ENCODE measurements at places on chromosomes 5 and 9. TPM values are rescaled to one million over a fixed set of nuclear protein-coding genes. Genes with fewer than 3 reads are reported as not detected.

Gene NOTCH1
- 22.2 TPM for total RNA-seq

Gene ZER1
- total RNA-seq, result 14.8 TPM

Gene PCDHGA12
- total RNA-seq, result not detected

Gene CEL
- 1.0 TPM for total RNA-seq

Gene KIF20A
- 105 TPM for total RNA-seq

DNA sequence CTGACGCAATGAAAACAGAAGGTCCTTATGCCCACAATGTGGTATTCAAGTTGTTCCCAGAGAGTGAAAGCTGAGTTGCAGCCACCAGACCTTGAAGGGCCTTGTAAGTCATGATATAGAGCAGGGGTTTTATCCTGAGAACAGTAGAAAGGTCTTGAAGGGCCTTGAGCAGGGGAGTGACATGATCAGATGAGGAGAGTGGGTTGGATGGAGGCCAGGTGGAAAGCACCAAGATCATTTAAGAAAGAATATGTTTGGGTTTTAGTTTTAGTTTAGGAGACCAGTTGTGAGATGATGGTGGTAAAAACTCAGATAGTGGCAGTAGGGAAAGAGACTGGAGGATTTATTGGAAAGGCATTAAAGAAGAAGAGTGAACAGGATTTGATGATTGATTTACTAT lies 5.9 kb downstream of the ITGA2 start:
- DNase-seq, result no peak

GRCh38 chr5:127863610-127864395 lies 160.6 kb downstream of the CCDC192 start:
- peak; percentile 30 for DNase-seq

- DNase-seq, result no peak
Observed at GRCh38 chr9:38195737-38196161, 126.7 kb upstream of the SHB start.

GRCh38 chr9:113589890-113590289 lies 126.4 kb downstream of the RGS3 start:
- DNase-seq, result peak; percentile 58

DNA sequence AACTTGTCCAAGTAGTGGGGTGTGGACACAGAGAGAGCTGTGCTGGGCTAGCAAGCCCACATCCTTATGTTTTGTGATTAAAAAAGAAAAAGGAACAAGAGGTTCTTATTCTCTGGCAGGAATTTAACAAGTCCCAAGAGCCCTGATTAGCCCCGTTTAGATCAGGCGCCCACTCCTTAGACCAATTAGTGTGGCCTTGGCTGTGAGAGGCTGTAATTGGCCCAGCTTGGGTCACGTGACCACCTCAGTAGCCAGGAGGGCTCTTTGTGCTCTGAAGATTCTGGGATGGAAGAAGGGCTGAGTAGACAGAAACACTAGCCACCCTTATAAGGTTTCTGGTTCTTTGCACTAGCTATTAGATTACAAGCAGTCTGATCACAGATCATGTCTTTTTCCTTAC lies 31.1 kb downstream of the GCNT4 start:
- DNase-seq, result no peak

- no peak for DNase-seq
Observed at GRCh38 chr5:58683567-58683966, 100.7 kb downstream of the RAB3C start.

DNA sequence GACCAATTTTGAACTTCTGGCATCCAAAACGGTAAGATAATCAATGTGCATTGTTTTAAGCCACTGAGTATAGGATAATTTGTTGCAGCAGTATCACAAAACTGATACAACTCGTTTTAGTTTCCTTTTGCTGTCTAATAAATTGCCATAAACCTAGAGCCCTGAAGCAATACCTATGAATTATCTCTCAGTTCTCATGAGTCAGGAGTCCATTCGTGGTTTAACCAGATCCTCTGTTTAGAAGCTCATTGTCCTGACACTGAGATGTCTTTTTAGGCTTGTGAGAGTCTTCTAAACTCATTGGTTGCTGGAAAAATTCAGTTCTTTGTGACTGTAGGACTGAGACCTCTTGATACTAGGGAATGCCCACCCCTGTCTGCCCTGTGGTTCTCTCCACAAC lies 262.9 kb downstream of the SEMA5A start:
- DNase-seq, result peak; percentile 18

DNA sequence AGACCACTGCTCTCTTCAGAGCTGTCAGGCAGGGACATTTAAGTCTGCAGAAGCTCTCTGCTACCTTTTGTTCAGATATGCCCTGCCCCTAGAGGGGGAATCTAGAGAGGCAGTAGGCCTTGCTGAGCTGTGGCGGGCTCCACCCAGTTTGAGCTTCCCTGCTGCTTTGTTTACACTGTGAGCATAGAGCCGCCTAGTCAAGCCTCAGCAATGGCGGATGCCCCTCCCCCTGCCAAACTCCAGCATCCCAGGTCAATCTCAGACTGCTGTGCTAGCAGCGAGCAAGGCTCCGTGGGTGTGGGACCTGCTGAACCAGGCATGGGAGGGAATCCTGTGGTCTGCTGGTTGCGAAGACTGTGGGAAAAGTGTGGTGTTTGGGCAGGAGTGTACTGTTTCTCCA lies 59.9 kb downstream of the CAVIN4 start:
- peak; percentile 18 for DNase-seq

- no peak for DNase-seq
Observed at GRCh38 chr5:129921204-129921603, 16.9 kb downstream of the CHSY3 start.

GRCh38 chr9:78230761-78231160 lies 5.1 kb upstream of the CEP78 start:
- no peak for DNase-seq

All from A172 (cell line).